HuH-7.5 (cell line): ENCODE measurements at places on chromosomes 16 and 17.

DNA sequence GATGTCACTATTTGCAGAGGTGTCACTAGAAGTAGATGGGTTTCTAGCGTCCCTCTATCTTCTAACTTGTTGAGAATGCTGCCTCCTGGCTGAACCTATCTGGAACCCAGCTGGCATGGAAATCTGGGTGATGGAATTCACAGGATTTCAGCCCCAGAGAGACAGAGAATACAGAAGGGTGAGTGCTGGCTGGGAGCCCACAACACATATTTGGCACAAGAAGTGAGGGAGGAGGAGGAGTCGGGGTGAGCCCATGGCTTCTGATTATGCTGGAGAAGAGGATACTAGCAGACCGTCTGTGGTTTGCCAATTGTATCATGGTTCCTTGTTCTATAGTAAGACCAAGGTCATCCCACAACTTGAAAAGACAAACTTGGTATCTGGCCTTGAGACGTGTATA is 557.8 kb upstream of the SALL1 start:
- no peak for DNase-seq

GRCh38 chr16:65895906-65896305 is 470.6 kb upstream of the CDH5 start:
- no peak for DNase-seq

DNA sequence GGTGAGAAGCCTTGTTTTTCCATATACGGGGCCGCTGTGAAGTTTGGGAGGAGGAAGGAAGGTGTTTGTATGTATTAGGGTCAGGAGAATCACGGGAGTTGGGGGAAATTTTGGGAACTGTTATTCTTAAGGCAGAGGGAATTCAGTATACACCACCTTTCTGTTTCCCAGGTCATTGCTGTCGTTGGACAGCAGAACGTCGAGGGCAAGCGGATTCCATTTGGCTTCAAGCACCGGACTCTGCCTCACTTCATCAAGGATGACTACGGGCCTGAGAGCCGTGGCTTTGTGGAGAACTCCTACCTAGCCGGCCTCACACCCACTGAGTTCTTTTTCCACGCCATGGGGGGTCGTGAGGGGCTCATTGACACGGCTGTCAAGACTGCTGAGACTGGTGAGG is 17.6 kb downstream of the POLR2A start:
- no peak for DNase-seq

DNA sequence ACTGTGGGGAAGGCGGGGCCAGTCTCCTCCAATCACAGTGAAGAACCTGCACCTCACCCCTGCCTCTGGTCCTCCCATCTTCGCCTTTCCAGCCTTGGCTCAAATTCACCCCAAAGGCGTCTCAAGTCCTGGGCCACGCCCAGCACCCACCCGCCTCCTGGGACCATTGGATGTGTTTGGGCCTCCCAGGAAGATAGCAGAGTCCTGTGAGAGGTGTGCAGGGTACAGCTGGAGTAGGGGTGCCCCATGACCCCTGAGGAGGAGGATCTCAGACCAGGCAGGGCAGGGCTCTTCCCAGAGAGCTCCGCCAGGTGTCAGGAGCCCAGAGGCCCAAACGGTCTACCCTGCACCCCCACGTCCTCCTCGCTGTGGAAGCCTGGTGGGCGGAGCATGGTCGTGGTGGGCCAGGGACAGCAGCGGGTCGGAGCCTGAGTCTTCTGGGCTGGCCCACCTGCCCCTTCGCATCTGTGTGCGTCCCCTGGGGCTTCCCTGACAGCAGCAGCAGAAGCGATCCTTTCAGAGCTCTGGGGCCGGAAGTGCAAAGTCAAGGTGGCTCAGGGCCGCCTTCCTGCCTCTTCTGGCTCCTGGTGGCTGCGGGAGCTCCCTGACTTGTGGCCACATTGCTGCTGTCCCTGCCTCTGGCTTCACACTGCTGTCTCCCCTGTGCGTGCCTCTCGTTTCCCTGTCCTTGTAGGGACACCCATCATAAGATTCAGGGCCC is 34.9 kb upstream of the ZNF469 start:
- no peak for DNase-seq

DNA sequence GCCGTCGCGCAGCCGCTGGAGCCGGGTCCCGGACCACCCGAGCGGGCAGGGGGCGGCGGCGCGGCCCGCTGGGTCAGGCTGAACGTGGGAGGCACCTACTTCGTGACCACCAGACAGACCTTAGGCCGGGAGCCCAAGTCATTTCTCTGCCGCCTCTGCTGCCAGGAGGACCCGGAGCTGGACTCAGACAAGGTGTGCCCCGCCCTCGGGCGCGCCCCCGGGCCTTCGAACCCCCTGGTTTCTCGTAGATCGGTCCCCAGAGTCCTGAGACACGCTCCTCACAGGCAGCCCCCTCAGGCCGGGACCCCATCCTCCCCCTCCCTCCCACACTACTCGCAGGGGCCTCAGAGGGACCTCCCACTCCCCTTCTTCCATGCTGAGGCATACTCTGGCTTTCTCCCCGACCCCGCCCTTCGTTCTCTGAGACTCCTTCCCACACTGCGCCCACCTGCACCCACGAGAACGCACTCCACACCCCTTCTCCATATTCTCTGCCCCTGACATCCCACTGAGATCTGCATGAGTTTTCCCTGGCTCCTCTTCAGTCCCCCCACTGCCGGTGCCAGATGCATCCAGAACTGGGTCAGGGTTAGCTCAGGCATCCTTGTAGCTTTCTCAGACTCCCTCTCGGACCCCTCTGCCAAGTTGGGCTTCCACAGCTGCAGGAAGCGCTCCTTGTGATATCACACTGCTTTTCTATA is 523 bp downstream of the KCTD2 start:
- no peak for DNase-seq

DNA sequence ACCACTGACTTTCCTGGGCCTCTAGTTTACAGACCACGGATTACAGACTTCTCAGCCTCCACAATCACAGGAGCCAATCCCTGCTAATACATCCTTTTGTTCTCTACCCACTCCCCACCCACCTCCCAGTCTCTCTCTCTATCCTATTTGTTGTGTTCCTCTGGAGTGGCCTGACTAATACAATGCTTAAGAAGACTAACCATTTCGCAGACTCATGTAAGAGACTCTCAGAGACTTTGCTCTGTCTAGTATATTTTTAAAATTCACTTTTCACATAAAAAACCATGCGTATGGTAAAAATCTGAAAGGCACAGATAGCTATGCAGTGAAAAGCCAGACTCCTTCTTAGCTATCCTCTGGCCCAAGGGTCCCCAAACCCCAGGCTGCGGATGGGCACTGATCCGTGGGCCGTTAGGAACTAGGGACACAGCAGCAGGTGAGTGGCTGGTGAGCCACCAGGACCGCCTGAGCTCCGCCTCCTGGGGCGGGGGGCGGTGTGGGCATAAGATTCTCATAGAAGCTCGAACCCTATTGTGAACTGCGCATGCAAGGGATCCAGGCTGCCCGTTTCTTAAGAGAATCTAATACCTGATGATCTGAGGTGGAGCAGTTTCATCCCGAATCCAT is 7.6 kb downstream of the PIK3R6 start:
- DNase-seq, result no peak

- DNase-seq, result no peak
Measured at GRCh38 chr16:79677799-79678530, 77.4 kb upstream of the MAF start.

DNA sequence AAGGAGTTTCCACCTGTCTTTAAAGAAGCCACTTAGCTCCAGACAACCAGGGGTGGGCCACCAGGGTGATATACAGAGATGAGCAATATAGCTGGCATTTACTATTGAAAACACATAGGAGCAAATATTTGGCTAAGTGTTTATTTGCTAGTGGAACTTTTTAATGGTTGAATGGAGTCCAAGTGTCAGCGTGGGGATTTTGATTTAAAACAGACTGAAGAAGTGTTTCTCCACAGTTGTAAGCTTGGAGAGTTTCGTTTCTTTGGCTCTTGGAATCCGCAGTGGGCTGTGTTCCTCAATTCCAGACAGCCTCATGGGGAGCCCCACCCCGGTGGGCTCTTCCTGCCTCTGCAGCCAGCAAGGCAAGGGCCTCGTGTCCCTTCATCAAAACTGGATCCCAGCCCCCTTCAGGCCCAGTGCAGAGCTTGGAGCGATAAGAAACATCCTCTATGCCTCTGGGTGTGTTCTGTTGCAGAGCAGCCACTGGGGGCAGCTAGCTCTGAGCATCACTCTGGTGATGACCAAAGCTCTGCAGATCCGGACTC is 36.1 kb downstream of the NOG start:
- peak; percentile 28 for DNase-seq

DNA sequence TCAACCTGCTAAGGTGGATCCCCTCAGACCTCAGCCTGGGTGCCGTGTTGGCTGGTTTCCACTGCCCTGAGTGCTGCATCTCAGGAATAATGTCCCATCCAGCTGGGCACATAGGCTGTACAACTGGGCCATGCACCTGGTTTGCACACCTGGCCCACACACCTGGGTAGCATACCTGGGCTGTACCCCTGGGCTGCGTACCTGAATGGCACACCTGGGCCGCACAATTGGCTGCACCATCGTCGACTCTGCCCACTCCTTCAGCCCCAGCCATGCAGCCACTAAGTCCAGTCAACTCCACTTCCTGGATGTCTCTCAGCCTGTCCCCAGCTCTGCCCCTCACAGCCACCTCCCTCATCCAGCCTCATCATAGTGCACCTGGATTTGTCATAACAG is 7.9 kb downstream of the SLC5A10 start:
- DNase-seq, result no peak

GRCh38 chr17:78658281-78658785 is 81.1 kb upstream of the DNAH17 start:
- no peak for DNase-seq

- DNase-seq, result no peak
Measured at GRCh38 chr16:23505671-23506605, 4.4 kb downstream of the GGA2 start.

- DNase-seq, result no peak
Measured at GRCh38 chr17:6456321-6456720, 12.1 kb downstream of the PIMREG start.

DNA sequence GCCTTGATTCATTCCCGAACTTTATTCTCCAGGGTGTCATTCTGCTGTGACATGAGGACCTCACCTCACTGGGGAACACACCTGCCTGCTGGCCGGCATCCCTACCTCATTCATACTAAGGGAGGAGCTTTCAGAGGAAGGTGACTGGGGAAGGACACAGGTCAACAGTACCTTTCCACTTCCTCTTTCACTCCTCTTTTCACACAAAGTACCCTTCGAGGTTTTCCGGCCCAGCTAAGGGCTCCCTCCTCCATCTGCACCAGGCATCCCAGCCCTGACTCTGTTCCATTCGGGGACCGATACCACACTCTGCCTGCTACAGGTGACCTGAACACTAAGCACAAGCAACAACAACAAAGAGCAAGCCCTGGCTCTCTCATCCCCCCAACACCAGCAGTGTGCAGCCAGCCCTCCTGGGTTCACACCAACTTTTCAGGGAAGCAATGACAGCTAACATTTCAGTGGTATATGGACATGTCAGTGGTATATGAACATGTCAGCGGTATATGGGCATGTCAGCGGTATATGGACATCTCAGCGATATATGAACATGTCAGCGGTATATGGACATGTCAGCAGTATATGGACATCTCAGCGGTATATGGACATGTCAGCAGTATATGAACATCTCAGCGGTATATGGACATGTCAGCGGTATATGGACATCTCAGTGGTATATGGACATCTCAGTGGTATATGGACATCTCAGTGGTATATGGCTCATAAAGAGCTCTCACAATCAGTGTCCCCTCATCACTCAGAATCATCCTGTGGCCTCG is 16.0 kb downstream of the TRIM25 start:
- no peak for DNase-seq
